CD4-positive, alpha-beta T cell treated with Interleukin-17A for 4 hours (primary cell): ENCODE measurements at places on chromosomes 3 and 15.

DNA sequence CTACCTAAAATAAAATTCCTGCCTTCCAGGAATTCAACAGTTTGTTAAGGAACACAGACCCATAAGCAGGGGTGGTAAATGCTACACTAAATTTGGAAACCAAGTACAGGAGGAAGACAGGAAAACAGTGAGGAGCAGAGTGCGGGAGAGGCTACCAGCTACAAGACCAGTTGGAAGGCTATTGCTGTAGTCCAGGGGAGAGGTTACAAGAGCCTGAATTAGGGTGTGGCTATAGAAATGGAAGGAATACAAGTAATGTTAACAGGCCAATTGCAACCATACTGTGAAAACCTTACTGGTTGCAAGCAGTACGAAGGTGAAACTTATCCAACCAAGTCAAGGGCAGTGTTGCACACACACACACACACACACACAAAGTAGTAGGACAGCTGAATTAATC, 880 bp upstream of the ARMC8 start:
- no peak for DNase-seq

DNA sequence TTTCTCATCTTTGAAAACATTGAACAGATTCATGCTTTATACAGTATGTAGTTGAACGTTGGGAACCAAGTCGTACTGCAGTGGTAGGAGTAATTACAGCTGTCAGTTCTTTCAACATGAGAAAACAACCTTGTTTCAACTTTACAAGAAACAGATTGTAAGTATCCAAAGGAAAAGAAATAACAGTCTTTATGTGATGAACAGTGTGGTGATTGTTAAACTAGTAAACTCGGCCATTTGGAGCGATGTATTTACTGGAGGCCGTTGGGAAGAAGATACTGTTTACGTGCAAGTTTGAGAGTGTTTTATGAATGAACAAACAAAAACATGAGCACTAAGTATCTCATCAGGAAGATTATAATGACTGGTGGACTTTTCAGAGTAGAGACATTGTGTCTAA, 48.4 kb downstream of the EPHA3 start:
- no peak for DNase-seq

GRCh38 chr3:120689395-120689794, 7.4 kb upstream of the HGD start:
- DNase-seq: no peak

GRCh38 chr15:57064033-57064432, 145.6 kb downstream of the TCF12 start:
- DNase-seq: no peak

DNA sequence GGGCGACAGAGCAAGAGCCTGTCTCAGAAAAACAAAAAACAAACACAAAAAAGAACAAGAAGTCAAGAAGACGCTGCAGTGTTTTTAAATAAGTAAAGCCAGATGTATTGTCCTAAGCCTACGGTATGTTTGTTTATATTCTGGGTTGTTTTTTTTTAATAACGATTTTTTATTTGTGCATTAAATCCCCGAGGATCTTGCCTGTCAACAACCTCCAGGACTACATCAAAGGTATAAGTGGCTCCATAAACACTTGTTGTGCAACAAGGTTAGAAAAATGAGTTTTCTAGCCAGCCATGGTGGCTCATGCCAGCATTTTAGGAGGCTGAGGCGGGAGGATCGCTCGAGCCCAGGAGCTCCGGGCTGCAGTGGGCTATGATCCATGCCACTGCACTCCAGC, 26.1 kb downstream of the ITGB5 start:
- no peak for DNase-seq

DNA sequence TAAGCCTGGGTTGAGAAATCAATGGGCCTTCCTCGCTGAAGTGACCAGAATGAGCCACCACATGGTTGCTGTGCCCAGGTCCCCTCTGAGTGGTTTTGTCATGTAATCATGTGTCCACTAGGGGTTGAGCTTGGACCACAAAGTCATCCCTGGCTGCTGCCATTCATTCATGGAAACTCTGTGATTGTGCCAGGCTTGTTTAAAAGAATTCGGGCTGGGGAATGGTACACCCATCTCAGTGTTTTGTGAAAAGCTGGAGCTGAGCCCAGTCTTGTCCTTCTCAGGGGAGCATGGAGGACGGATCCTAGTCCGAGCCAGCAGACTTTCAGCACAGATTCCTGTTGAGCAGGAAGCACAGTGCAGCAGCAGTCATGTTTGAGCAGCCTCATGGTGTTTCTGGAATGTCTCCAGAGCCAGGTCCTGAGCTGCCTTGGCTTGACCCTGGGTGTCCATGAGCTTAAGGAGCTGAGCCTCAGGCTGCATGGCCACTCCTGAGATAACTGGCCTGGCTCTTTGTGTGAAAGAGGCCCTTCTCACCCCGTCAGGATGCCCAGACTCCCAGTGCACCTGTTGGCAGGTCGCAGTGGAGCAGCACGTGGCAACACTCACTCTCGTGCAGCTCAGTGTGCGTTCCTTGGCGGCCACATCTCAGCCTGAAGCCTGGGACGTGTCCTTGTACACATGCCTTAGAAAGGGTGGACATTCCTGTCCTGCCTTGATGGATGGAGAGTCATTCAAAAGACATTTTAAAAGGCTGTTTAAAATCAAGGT, 260.3 kb upstream of the TPM1 start:
- DNase-seq: no peak

GRCh38 chr3:188021041-188021440, 132.9 kb upstream of the LPP start:
- no peak for DNase-seq

DNA sequence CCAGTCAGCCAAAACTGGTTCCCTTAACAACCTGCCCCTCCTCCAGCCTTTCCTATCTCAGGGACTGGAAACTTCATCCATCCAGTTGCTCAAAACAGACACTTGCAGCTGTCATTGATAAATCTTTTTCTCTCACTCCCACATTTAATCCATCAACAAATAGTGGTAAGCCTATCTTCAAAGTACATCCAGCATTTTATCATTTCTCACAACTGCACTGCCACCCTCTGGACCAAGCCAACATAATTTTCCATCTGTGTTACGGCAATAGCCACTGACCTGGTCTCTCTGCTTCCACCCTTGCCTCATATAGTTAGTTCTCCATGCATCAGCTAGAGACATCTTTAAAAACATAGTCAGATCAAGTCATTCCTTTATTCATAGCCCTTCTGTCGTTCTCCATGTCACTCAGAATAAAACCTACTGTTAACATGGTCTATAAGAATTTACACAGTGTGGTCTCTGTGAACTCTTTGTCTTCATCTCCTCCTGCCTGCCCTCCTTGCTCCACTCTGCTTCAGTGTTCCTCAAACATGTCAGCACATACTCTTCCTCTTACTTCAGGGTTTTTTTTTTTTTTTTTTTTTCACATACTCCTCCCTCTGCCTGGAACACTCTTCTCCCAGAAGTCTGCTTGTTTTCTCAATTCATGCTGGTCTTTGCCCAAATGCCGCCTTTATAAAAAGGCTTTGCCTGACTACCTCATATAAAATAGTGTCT, 102.5 kb upstream of the COL6A5 start:
- no peak for DNase-seq

DNA sequence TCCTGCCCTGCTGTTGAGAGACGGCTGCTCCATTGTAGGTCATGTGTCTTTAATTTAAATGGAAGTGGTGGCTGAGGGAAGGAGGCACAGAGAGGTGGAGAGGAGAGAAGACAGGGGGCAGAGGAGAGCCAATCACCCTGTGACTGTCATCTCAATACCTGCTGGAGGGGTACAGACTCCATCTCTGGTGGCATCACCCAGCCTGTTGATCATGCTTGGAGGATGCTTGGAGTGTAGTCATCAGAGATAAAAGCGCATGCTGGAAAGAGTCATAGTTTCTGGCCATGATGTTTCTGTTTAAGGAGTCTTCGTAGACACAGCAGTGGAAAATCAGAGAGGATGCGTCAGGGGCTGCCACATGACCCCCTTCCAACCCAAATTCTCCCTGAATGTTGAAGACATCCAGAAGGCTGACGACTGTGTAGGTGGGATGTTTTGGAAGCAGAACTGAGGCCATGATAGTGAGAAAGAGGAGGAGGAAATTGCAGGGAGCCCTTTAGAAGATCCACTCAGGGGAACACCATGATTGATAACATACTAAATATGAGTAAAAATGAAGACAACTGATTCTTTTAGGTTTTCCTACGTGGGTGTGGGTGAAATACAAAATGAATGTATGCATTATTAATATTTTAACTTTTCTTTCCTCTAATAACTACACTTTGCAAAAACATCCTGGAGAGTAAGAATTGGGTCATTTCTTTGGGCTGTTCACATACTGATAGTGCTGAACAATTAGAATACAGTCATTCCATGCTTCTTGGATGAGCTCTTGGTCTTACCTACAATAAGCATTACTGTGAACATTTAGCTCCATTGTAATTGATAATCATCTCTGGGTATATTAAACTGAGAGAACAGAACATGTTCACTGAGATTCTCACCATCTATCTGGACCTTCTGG, 210.6 kb upstream of the ATP10A start:
- no peak for DNase-seq

- no peak for DNase-seq
Measured at GRCh38 chr15:89506026-89506686, 9.8 kb upstream of the RHCG start.

DNA sequence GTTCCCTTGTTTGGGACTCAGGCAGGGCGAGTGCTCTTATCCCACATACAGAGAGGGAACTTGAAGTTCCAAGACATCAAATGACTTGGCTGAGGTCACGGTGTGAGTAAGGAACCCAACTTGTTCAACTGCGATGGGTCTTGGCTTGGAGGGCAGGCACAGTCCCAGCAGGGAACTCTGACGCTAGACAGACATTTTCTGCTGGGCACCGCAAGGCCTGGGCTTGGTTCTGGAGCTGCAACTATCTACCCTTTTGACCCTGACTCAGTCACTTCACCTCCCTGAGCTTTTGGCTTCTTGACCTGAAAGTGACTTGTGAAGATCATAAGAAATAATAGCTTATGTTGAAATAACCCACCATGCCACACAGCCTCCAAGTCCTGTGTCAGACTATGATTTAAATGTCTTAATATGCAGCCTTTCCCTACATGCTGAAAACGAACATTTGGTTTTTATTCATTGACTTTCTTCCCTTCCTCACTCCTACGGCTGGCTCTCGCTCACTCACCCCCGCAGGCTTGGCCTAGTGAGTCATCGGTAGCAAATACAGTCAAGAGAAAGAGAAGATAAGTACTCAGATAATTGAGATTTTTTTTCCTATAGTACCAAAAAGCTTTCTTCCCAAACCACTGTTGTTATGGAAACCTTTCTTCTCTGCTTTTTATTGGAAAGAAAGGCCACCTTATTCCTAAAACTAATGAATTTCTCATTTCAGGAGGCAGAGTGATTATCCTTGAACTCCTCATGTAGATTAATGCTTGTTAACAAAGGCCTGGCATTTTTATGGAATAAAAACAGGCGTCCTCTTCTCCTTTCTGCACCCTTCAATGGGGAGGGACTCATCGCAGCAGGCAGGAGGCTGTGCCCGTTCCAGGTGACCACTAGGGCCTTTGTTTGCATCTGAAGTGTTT, 178.4 kb downstream of the ATP10A start:
- no peak for DNase-seq

DNA sequence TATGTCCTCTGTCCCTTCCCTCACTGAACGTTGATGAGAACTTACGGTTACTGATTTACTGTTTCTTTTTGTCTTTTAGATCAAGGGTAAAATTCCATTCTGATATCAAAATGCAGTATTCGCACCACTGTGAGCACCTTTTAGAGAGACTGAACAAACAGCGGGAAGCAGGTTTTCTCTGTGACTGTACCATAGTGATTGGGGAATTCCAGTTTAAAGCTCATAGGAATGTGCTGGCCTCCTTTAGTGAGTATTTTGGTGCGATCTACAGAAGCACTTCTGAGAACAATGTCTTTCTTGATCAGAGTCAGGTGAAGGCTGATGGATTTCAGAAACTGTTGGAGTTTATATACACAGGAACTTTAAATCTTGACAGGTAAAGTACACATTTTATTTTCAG, 990 bp downstream of the MYNN start:
- no peak for DNase-seq

DNA sequence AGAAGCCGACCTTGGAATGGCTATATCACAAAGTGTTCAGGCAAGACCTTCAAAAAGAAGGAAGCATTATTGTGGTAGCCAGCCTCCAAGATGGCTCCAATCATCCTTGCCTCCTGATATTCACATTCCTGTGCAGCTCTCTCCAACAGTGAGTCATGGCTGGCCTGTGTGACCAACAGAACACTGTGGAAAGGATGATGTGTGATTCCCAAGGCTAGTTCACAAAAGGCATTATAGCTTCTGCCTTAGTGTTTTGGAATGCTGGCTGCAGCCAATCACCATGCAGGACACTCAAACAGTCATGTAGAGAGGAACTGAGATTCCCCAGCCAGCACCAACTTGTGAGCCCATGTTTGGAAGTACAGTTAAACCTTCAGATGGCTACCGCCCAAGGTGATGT, 102.6 kb downstream of the EFL1 start:
- no peak for DNase-seq

- no peak for DNase-seq
Measured at GRCh38 chr15:73997986-73998385, 3.5 kb downstream of the PML start.

GRCh38 chr15:101283931-101284330, 6.6 kb upstream of the SELENOS start:
- no peak for DNase-seq

DNA sequence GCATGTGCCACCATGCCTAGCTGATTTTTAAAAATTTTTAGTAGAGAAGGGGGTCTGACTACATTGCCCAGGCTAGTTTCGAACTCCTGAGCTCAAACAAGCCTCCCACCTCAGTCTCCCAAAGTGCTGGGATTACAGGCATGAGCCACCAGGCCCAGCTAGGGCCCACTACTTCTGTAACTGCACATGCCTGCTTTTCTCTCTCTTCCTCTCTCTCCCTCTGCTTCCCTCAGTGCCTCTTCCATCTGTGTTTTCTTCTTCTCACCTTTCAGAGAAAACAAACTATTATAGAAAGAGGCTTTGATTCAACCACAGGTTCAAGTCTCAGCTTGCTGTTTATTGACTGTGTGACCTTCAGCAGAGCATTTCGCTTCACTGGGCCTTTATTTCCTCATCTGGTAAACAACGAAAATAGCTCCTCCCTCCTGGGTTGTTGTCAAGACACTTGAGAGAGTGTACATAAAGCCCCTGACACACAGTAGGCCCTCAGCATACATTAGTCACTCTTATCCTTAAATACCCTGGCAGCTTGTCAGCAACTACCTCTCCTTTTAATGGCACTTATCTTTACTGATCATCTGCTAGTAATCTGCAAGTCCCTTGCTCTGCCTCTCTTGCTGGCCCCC, 10.2 kb downstream of the TADA3 start:
- DNase-seq: no peak

- DNase-seq: no peak
Measured at GRCh38 chr3:159057621-159058020, 255.8 kb downstream of the MFSD1 start.

DNA sequence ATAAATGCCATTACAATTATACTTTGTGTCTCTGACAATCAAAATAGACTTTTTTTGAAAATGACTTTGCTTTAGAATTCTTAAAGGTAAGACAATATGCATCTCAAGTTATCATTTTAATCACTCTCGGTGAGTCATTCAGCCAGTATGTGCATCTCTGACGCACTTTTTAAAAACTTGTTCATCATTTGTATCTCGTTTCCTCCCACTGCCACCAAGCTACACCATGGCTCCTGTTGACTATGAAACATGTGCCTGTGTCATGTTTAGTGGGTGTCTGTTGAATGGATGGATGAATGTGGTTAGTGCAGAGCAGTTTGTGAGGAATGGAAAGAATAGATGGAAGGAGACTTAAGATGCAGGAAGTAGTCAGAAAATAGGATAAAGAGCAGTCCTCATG, 68.6 kb downstream of the ARPP21 start:
- no peak for DNase-seq
